ENCODE measurements at places on chromosomes 16 and 17.
A peak's percentile ranks its signal among the peaks of the same experiment; 100 is the strongest.

DNA sequence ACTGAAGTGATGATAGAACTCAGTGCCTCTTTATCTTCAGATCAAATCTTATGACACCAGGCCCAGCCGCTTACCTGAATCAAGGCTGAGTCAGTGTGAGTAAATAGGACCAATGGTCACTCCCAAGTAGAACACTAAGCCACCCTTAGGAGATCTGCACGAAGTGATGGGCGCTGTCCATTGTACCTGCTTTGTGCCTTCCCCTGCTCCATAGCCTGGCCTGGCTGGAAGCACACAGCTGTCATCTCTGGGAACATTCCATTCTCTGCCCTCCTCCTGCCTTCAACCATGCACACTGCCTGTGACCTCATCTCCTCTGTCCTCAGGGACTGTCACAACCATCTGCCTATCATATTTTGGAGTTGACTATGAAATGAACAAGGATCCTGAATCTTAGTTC lies 279.5 kb upstream of the ASIC2 start:
- DNase-seq = no peak

DNA sequence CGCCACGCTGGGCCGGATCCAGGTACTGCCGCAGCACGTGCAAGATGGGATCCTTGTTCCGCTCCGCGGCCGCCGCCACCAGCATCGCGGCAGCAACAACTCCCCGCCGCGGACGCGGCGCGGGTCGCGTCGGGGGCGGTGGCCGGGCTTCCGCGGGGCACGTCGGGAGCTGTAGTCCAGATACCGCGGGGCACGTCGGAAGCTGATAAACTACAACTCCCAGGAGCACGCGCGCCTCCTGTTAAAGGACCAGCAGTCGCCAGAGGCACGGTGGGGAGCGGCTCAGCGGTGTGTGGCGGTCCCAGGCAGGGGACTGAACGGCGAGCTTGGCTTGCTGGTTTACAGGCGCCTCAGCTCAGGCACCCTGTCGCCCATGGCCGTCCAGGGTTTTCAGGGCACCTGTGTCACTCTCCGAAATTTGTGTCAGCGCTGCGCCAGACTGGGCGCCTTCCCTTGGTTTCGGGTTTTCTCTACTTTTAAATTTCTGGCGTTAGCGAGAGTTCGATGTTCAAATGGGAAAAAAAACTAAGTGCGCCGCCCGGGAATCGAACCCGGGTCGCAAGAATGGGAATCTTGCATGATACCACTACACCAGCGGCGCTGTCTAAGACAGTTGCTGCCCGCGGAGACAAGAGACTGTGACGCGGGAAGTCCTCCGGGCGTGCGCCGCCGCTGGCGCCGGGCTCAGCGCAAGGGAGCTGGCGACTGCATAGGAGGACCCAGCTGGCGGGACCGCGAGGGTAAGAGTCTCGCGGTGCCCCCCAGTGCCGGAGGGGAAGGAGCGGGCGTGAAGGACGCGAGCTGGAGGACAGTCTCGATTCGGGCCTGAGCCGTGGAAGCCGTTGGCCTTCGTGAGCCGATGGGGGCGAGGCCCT lies at the start of gene METTL26:
Gene METTL26 (minus strand): TSS at position 100 of the 875 bp plus-strand sequence. CDS start 15 bp downstream, at position 85.
- DNase-seq = no peak

- DNase-seq = no peak
These were observed 63.2 kb downstream of the AMFR start for GRCh38 chr16:56362057-56362655.

DNA sequence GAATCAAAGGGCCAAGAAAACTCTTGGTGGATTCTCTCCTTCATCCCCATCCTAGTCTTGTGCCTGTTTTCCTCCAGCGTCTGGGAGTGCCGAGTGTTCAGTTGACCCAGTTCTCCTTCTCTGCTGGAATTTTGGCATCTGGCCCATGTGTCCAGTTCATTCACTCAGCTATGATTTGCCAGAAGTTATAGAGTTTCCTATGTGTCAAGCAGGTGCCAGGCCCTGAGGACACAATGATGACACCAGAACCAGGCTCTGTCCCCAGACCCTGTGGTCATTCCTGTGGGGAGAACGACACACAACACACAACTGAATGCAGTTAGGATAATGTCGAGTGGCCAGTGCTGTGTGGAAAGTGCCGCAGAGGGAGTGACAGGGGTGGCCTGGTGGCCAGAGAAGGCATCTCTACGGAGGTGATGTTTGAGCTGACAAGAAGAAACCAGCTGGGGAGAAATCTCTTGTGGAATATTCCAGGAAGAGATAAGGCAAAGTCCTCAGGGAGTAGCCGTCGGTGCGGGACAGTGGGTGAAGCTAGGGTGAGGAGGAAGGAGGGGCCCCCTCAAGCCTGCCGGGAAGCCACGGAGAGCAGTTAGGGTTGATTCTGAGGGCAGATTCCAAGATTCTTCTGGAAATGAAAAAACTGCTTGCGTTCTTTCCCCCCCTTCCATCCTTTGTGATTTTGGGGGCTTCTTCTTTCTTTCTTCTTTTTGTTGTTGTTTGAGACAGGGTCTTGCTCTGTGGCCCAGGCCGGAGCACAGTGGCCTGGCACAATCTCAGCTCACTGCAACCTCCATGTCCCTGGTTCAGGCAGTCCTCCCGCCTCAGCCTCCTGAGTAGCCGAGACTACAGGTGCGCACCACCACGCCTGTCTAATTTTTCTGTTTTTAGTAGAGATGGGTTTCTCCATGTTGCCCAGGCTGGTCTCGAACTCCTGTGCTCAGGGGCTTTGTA lies 35.8 kb upstream of the IL34 start:
- DNase-seq = no peak

DNA sequence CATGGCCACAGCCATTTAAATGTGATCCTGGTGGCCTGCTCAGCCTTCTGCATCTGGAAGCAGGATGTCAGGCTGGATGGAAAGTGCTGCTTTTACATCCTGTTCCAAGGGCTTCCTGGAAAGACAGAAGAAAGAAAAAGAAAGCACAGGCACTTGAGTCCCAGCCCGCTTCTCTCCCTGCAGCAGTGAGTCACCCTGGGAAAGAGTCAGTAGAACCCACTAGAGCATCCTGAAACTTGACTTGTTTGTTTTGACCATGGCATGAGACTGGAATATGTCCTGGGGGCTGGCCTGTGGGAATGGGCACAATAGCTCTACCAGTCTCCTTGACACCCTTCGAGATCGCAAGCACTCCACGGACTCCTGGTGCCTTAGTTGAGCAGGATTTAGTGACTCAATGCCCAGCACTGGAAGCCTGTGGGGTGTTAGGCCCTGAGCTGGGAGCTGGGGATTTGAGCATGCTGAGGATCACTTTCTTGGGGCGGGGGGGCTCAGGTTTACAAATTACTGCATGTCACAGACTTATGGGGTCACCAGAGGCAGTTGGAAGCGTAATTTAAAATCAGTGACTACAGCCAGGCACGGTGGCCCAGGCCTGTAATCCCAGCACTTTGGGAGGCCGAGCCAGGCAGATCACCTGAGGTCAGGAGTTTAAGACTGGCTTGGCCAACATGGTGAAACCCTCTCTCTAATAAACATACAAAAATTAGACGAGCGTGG lies 22.1 kb upstream of the GNA13 start:
- DNase-seq = no peak

DNA sequence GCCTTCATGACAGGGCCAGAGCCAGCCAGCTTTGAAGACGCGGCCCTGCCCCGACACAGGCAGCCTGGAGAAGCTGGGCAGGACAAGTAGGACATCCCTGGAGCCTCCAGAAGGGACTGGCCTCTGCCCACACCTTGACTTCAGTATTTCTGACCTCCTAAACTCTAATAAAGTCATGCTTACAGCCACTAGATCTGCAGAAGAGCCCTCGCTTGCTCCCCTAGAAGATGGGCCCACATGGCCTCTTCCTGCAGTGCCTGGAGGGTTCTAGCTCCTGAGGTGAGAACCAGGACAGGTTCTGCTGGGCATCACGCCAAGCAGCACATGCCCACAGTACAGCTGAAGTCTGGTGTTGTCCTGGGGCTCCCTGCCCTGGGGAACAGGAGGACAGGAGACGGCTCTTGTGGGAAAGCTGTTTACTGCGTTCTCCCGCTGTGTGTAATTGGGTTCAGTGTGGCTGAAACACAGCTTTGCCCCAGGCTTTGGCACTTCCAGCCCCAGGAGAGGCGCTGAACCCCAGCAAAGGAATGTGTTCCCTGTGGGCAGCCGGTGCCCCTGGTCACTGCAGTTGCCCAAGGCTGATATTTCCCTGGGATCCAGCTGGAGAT lies 2.6 kb downstream of the APRT start:
- DNase-seq = no peak

DNA sequence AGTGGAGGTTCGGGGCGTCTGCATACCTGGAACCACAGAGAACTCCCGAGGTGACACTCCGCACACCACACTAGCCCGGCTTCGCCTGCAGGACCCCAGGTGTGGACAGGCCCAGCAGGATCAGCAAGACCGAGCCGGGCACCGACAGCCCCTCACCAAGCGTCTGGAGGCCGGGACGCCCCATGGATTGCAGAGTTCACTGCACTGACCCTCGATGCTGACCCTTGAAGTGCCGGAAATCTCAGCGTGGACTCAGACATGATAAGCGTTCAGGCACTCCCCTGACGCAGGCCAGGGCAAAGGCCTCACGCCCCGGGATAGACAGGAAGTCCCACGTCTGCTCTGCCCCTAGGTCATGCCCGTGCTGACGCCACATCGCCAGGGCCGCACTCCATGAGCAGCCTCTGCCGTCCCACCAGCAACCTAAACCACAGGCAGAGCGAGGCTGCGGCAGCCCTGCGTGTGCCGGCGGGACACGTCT lies 26.0 kb downstream of the ACSF3 start:
- no peak for DNase-seq

- DNase-seq = no peak
These were observed 79.0 kb downstream of the MSI2 start for GRCh38 chr17:57335195-57335792.

DNA sequence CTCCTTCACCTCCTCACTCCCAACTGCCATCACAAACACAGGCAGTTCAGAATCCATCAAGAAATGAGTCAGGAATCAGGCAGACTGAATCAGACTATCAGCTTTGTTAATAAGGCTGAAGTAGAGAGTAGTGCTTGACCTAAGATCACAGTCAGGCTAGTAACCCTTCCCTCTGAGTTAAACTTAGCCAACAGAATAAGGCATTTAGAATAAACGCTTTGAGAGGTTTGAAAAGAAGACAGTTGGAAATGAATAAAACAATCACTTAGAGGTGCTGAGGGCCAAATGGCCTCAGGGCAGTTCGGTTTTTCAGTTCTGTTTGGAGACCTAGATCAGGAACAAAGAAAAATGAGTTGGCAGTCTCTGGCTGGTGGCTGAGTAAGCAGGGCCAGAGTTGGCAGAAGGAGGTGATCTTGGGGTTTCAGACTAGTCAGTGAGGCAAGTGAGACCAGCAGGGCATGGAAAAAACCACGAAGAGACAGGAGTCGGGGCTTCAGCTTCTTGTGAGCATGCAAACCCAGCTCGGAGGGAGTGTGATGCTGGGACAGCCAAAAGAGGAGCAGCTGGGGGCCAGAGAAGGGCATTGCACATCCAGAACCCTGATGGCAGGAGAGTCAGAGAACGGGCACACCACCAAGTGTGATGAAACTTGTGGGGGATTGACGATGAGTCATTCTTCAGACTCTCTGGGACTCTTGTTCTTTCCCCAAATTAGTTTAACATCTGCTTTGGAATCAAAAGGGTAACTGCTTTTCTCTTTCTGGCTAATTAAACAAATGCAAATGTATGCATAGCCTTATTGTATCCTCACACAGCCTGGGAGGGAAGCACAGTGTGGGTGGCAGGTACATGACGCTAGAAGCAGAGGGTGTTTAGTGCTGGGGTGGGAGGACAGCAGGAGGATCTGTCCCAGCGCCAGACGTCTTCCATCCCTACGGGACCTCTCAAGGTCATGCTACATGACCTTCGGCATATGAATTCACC lies 54.8 kb downstream of the SPECC1 start:
- DNase-seq = peak; percentile 96

DNA sequence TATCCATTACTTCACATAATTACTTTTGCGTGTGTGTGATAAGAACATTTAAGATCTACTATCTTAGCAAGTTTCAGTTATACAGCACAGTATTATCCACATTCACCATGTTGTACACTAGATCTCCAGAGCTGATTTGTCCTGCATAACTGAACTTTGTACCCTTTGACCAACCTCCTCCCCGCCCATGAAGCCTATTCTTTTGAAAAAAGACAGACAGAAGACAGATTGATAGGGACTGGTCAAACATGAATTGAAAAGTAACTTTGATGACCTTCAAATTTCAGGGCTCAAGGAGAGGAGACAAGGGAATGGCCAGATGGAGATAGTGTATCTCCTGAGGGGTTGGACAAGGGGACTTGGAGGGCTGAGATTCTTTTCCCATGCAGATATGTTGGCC lies 96.3 kb downstream of the CMC2 start:
- no peak for DNase-seq

GRCh38 chr16:69761983-69762813 lies at the start of gene WWP2:
Gene WWP2, plus strand, starts transcription at chr16:69762332. Its CDS starts 24,679 bp downstream, at chr16:69787011.
- no peak for DNase-seq

Data from vagina (tissue), 2 donors.